T-helper 1 cell (primary cell): ENCODE measurements at places on chromosomes 5 and 9.

DNA sequence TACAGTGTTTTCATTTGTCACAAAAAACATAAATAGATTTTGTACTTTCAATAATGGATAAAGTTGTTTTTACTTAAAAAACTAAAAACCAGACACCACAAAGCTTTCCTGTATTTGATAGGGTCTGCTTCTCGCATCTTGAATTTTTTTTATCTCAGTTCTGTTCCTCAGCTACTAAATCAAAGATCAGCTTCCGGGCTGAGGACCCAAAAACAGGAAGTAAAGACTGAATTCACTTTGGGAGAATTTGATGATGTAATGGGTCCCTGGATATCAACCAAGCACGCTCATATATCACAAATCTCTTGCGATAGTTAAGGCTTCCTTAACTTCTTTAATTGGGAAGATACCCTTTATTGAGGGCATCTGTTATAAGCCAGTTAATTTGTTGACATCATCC lies 24.1 kb downstream of the ITK start:
- no peak for DNase-seq

GRCh38 chr5:82018462-82018861 lies 46.6 kb downstream of the ATG10 start:
- DNase-seq: no peak

DNA sequence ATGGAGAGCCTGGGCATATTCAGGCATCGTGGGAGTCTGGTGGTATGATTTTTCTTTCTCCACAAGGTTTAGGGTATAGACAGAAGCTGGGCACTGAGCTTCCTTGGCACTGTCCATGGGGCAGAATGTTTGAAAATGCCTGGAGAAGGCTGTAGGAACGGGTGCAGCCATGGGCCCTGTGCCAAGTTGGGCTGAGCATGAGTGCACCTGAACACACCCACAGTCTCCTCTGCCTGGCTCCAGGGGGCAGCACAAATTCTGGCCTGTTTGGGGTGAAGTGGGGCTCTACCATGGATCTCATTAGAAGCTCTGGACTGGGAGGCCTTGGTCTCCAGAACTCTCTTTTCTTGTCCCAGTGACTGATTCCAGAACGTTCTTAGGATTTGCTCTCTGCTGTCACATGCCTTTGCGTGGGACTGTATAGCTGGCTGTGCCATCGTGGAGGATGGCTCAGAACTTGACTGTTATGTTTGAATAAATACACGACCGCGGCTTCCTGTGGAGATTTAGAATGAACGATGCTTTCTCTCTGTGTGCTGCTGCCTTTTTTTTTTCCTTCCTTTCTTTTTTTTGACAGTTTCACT lies 229.8 kb downstream of the FANCC start:
- DNase-seq: no peak

DNA sequence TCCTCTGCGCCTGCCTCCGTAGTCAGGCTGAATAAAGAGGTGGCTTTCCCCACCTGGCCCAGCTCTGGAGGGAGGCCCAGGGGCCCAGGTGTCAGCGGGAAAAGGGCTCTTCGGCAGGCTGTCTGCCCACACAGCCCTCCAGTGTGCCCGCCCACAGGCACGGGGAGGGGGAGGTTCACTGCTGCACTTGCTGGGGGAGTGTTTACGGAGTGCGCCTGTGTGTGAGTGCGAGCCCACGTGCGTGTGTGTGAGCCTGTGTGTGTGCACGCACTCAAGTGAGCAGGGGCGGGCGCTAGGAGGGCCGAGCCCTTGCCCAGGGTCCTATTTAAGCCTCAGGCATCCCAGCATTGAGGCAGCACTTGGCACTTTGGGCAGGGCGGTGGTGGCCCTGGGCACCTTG lies 10.9 kb downstream of the DNLZ start:
- DNase-seq: no peak

GRCh38 chr5:14458414-14458813 lies 123.2 kb upstream of the OTULINL start:
- no peak for DNase-seq

DNA sequence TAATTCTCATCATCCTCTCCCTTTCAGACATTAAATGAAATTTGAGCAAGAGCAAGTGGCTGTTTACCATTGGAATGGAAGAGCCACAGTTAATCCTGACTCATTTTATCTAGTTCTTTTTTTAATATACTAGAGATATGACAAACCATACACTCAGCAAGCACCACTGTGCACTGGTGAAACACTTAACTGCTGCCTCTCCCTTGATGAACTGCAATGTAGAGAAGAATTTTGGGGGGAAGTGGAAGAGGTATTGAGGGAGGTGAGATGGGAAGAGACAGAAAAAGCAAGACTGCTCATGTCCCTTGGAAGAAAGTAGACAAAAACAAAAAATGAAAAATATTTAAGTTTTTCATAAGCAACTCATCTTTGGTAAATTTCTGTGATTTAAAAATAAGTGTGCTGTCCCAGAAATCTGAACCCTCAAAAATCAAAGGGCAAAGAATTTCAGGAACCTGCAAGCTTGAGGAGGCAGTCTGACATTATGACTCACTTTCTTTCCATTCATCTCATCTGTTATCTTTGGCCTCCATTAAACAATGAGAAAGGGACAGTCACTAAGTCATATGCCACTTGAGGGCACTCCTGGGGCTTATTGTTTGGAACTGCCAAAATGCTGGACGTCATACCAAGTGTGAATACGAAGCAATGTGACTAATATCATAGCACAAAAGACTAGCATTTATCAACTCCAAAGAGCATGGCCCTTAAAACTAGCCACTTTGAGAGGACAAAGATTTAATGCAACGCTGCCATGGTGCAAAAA lies 566.8 kb upstream of the DMAC1 start:
- DNase-seq: no peak

DNA sequence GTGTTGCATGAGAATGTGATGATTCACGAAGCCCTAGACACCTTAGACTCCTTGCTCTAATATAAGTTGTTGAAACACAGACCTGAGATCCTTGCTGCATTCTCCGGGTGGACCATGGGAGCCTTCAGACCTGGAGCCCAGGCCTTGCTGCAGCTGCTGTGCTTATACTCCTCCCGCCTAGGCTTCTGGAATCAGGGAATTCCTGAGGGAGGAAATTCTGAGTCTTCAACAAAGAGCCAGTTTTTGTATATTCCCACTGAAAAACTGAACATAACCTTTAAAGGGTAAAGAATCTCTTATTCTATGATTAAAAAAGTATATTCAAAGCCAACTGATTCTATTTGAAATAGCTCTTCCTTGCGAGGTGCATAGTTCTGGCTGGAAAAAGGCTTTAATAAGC lies 245.1 kb upstream of the ELAVL2 start:
- no peak for DNase-seq

GRCh38 chr5:1162276-1162675 lies 39.1 kb upstream of the SLC6A19 start:
- DNase-seq: no peak

DNA sequence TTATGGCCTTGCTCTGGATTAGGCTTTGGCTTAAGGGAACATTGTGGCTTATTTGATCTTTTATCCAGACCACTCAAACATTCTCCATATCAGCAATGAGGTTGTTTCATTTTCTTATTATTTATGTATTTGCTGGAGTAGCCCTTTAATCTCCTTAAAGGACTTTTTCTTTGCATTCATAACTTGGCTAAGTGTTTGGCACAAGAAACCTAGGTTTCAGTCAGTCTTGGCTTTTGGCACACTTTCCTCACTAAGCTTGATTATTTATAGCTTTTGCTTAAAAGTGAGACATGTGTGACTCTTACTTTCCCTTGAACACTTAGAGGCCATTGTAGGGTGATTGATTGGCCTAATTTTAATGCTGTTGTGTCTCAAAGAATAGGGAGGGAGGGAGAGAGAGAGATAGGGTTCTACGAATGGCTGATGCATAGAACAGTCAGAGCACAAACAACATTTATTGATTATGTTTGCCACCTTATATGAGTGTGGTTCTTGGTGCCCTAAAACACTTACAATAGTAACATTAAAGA lies 2265.3 kb upstream of the C9orf72 start:
- DNase-seq: no peak

DNA sequence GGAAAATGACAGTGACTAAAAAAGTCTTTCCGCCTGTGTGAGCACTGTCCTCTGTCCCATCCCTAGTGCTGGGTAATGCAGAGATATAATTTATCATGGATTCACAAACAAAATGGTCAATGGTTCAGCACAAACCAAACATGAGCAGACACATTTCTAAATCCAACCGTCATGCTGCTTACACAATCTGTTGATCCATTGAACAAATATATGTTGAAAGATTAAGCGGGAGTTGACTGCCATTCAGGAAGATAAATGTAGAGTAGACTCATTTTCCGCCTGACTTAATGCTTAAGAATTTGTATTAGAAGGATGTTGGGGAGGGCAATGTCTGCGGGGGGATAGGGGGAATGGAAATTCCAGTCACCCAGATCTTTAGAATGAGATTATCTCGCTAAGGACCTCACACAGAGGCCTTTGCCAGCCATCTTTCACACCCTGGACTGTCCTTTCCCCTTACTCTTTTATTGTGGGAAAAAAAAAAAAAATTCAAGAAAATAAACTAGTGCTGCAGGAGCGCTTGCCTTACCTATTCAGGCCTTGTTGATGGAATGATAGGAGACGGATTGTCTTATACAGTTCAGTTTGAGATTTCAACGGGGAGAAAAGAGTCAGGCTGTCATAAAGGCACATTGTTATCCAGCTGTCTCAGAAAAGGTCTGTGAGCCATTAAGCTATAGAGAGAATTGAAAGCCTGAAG lies 153.7 kb downstream of the TLE1 start:
- DNase-seq: no peak

GRCh38 chr9:128145951-128146351 lies 3.3 kb upstream of the LCN2 start:
- no peak for DNase-seq

GRCh38 chr9:6689893-6690674 lies 44.6 kb upstream of the GLDC start:
- no peak for DNase-seq

DNA sequence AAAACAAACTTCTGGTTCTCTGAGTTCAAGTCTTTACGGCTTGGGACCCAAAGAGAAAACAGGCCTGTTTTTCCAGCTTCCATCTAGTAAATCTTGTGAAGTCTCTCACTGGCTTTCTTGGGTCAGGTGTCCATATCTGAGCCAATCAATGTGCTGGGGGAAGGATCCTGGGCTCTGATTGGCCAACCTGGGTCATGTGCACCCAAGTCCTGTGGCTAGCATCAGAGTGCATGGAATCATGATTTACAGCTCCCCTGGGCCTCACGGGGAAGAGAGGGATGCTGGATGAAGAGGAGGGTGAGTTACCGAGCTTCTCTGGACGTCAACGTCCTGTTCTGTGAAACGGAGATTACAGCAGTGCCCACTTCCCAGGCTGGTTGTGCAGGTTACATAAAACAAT lies 19.4 kb downstream of the CXCL14 start:
- DNase-seq: no peak
